Thoracic aorta (tissue), 2 donors: ENCODE measurements at places on chromosomes 6 and 20. TPM values are rescaled to one million over a fixed set of nuclear protein-coding genes. Genes with fewer than 3 reads are reported as not detected.

RAET1G gene
- total RNA-seq: not detected

RNF182 gene
- not detected for total RNA-seq

BCAS1 gene
- total RNA-seq: under 0.01 TPM

GNRH2 gene
- total RNA-seq: not detected

DNA sequence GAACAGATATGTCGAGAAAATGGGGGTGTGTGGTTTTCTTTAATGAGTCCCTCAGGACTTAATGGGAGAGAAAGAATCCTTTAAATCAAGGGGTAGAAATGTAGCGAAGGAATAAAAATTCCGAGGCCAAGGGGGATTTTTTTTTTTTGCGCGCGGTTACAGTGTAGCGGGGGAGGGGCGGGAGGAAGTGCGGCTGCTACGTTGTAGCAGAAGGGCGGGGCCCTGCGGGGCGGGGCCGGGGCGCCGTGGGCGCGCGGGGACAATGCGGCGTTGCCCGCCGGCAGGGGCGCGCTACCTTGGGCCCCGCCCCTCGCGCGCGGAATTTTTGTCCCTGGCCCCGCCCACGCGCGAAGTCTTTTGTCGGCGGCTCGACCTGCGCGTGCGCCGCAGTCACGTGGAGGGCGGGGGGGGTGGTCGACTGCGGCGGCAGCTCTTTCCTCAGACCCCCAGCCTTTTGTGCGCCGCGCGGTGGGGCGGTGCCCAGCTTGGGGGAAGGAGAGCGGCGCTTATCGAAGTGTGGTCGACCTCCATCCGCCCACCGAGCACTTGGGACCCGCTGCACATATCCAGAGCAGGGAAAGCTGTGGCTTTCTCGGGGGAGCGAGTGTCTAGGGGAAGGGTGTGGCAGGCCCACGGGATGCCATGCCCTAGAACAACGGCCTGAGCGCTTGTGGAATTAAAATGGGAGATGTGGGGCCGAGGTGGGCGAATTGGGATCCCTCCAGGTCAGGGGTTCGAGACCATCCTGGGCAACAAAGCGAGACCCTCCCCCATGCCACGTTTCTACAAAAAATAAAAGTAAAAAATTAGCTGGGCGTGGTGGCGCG is 1.3 kb downstream of the TUBB start:
- peak; percentile 58 for DNase-seq
- H3K4me1 ChIP-seq: peaks cover 63% of the 10 kb centered on the region
- H3K27ac ChIP-seq: peak overlapping the region; percentile 92
- H3K36me3 ChIP-seq: peaks cover 30% of the 10 kb centered on the region
- H3K27me3 ChIP-seq: no peaks in the 10 kb centered on the region

GRCh38 chr6:139531148-139532115 is 157.0 kb upstream of the CITED2 start:
- no peak overlapping the region for H3K4me3 ChIP-seq
- H3K36me3 ChIP-seq: no peaks in the 10 kb centered on the region
- no peaks in the 10 kb centered on the region for H3K27me3 ChIP-seq
- no peak for DNase-seq

POPDC3 gene
- total RNA-seq: not detected

PLTP gene
- total RNA-seq: 637 TPM

DNA sequence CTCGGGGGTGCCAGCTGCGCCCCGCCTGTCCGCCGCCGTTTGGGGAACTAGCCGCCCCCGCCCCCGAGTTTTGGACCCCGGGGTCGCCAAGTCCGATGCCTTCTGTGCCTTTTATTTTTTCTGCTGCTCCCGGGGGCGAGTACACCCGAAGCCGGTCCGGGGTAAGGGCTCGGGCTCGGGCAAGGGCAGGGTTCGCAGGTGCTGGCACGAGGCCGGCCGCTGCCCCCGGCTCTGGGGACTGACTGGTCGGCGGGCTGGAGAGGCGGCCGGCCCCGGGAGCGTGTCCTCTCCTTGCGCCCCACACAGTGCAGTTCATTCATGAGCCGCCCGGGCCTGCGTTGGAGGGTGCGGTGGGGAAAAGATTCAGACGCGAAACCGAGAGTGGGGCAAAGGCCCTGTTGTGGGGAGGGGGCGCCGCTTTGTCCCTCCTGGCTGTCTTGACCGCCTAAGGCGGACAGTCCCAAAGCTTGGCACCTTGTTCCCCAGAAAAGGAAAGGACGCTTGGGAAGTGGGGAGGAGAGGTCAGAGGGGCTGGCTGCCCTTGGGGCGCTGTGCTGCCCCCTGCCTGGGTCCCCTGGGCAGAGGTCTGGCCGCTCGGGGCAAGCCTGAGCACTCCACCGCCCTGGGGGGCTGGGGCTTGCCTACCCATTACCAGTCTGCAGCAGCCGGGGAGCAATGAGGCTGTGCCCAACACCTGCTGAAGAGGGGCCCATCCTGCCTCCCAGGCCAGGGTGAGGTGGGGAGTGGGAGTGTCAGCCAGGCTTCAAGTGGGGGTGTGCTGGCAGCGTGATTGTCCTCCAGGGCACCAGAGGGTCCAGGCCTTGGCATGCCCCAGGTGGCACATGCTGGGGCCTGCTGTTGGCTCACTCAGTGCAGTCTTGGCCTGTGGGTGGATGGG is 915 bp downstream of the TMEM63B start:
- H3K36me3 ChIP-seq: no peaks in the 10 kb centered on the region
- DNase-seq: no peak
- peaks cover 45% of the 10 kb centered on the region for H3K4me1 ChIP-seq
- H3K27ac ChIP-seq: no peak overlapping the region
- H3K4me3 ChIP-seq: peak overlapping the region; percentile 91
- H3K27me3 ChIP-seq: no peaks in the 10 kb centered on the region

DNA sequence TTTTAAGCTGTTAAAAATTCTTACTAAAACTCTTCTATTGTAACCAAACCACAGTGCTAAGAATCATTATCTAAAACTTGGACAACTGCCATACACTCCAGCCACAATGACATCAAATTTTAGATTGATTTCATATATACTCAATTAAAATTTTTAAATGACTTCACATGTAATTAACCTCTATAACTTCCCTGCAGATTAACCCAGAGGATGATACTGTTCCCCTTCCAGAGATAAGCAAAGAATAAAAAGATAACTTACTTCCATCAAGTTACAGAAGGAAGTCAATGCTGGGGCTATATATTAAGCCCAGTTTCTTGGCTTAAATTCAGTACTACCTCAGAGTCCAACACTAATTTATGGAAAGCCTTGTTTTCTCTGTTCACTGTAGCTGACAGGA is 71.3 kb downstream of the ARHGAP18 start:
- H3K36me3 ChIP-seq: no peaks in the 10 kb centered on the region
- H3K27ac ChIP-seq: no peak overlapping the region
- no peak for DNase-seq
- H3K27me3 ChIP-seq: no peaks in the 10 kb centered on the region
- H3K4me3 ChIP-seq: no peak overlapping the region

BMP5 gene
- not detected for total RNA-seq

- no peaks in the 10 kb centered on the region for H3K4me1 ChIP-seq
- no peaks in the 10 kb centered on the region for H3K36me3 ChIP-seq
- no peak overlapping the region for H3K4me3 ChIP-seq
- DNase-seq: no peak
These were observed 276.0 kb downstream of the TFAP2A start for GRCh38 chr6:10138917-10139316.

DNA sequence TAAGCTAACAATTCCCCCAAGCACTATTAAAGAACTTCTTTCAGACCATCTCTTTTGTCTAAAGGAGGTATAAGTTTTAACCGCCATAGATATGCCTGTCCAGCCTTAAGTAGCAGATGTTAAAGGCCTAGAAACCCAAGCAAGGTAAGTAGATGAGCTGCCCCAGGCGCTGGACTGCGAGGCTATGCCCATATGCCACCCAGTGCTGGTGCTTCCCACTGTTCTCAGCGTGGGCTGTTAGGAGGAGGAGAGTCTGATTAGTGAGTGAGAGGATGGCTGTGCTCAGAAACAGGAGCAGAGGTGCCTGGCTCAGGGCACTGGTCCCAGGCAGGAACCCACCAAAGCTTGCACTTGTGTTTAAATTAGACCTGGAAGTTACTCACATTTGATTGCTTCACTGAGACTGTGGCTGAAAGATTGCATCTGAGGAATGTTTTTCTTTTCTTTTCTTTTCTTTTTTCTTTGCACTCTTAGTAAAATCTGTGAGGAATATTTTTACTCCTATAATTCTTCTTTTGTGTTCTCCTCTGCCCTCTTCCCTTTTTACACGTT is 32.2 kb downstream of the PRPH2 start:
- no peak for DNase-seq
- no peak overlapping the region for H3K4me3 ChIP-seq
- H3K27ac ChIP-seq: peak overlapping the region; percentile 63
- H3K4me1 ChIP-seq: peaks cover 48% of the 10 kb centered on the region

DNA sequence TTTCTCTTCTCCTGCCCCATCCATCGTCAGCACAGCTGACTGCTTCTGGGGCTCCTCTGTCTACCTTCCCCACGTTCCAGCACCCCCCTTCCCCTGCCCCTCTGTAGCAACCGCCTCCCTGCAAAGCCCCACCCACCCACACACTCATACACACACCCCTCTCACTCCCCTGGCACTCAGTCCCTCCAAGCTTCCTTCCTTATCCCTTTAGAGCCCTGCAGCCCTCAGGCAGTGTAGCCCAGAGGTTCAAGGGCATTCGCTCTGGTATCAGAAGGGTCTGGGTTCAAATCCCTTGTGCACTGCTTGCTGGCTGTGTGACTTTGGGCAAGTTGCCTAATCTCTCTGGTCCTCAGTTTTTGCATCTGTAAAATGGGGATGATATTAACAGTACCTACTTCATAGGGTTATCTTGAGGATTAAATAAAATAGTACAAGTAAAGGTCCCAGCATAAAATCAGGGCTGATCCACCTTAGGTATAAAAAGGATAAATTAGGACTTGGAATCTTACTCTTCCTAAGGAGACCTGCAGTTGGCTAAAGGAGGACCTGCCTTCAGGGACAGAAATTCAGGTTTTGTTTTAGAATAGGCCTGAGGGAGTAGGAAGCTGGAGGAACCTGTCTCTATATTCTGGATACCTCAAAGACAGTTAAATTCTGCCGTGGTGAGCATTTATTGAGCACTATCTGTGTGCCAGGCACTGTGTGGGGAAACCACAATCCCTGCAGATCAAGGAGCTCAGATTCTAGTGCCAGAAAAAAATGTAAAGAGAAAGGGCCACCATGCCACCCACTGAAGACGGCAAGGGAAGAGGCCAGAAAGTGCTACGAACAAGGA is 94.1 kb downstream of the SNX5 start:
- H3K36me3 ChIP-seq: no peaks in the 10 kb centered on the region
- peaks cover 20% of the 10 kb centered on the region for H3K4me1 ChIP-seq
- no peak overlapping the region for H3K27ac ChIP-seq
- H3K4me3 ChIP-seq: peak overlapping the region; percentile 22
- DNase-seq: no peak

DNA sequence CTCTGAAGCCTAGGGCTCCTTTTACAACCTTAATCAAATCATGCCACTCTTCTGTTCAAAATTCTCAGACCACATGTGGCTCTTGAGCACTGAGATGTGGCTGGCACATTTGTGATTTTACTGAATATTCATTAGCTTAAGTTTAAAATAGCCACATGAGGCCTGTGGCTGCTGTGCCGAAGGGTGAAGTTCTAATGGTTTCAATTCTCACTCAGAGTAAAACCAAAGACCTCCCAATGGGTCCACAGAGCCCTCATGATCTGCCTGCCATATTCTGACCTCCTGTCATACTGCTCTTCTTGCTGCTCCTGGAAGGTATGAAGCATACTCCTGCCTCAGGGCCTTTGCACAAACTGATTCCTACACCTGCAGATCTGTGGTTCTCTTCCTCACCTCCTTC is 7.8 kb upstream of the CST3 start:
- H3K36me3 ChIP-seq: no peaks in the 10 kb centered on the region
- H3K27ac ChIP-seq: no peak overlapping the region
- no peaks in the 10 kb centered on the region for H3K4me1 ChIP-seq

TRIM40 gene
- total RNA-seq: not detected

DNA sequence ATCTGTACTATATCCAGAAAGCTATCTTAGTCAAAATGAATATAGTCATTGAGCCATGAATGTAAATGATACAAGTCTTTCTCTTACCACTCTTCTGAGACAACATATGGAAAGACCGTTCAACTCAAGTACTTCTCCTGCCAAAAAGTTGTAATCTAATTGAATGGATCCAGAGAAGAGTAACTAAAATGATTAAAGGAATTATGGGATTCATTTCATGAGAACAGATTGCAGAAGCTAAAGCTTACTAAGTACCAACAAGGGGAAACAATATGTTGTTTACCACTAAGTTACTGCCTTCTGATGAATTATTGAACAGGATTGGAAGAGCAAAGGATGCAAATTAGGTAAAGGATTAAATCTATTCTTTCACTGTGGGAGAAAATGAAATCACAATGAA is 2.0 kb upstream of the LGSN start:
- no peaks in the 10 kb centered on the region for H3K4me1 ChIP-seq
- DNase-seq: no peak
- no peak overlapping the region for H3K4me3 ChIP-seq
- H3K27ac ChIP-seq: no peak overlapping the region
- H3K36me3 ChIP-seq: no peaks in the 10 kb centered on the region

- no peaks in the 10 kb centered on the region for H3K36me3 ChIP-seq
- no peaks in the 10 kb centered on the region for H3K27me3 ChIP-seq
- H3K4me1 ChIP-seq: no peaks in the 10 kb centered on the region
- no peak overlapping the region for H3K4me3 ChIP-seq
- H3K27ac ChIP-seq: no peak overlapping the region
These were observed 14.7 kb upstream of the KCNG1 start for GRCh38 chr20:51037532-51038115.

DNA sequence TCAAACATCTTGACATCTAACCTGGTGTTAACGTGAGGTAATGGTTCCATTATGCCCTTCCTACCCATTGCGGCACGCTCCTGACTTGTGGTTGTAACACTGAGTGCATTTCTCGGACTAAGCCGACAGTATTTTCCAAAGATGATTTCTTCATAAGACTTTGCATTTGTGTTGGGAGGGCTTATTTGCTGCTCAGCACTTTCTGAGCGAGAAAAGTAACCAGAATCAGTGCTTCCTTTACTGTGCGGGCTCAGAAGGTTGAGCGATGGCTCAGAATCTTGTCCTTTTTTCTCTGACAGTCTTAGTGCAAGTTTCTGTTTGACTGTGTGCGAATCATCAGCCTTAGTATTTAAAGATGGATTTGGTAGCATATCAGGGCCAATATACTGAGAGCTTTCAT is 171.7 kb downstream of the HIVEP2 start:
- no peak overlapping the region for H3K4me3 ChIP-seq
- no peak overlapping the region for H3K27ac ChIP-seq
- DNase-seq: no peak
- H3K27me3 ChIP-seq: no peaks in the 10 kb centered on the region
- peaks cover 15% of the 10 kb centered on the region for H3K36me3 ChIP-seq
- no peaks in the 10 kb centered on the region for H3K4me1 ChIP-seq

GRCh38 chr6:43097098-43097489 is 21.0 kb downstream of the PTK7 start:
- H3K36me3 ChIP-seq: no peaks in the 10 kb centered on the region
- no peak for DNase-seq
- no peak overlapping the region for H3K4me3 ChIP-seq
- no peaks in the 10 kb centered on the region for H3K27me3 ChIP-seq

RBM12 gene
- 43.4 TPM for total RNA-seq

DNA sequence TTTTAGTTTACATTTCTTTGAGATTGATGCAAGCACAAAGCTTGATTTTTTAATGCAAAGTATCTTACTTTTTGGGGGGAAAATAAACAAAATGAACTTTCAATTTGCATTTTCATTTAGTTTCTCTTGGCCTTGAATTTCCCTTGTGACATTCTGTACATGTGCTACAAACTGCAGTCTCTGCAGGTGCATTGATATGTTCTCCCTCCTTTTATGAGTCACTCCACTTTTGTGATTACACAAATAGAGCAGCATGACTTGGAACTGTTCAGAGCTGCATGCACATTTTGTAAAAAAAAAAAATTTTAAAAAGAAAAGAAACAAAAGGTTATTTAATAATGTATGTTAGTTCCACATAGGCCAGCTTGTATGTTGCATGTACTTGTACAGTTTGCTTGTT is 220.0 kb upstream of the KCNQ5 start:
- DNase-seq: no peak
- no peaks in the 10 kb centered on the region for H3K36me3 ChIP-seq
- no peak overlapping the region for H3K4me3 ChIP-seq
- no peak overlapping the region for H3K27ac ChIP-seq
- H3K4me1 ChIP-seq: no peaks in the 10 kb centered on the region
